ENCODE measurements at places on chromosomes 6 and 20.

GRCh38 chr6:43748765-43749164, 21.2 kb upstream of the VEGFA start:
- no peak for DNase-seq

- no peak for DNase-seq
Measured at GRCh38 chr6:17182961-17183360, 81.1 kb downstream of the STMND1 start.

- DNase-seq: no peak
Measured at GRCh38 chr6:6752129-6752528, 163.6 kb downstream of the LY86 start.

DNA sequence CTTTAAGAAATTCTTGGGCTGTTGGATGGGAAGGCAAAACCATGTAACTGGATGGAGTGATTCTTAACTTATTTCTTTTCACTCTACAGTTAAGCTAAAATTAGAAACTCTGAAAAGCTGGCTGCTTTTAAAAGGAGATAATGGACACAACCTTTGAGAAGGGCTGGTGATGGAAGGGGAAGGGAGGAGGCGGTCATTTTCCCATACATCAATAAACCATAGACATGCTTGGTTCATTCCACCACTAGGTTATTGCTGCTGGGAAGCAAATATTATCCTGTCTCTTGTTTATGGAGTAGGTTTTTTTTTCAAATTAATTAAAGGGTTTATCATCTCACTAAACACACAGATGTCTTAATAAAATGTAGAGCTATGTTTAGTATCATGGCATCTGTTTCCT, 76.2 kb downstream of the PLCB1 start:
- DNase-seq: no peak

DNA sequence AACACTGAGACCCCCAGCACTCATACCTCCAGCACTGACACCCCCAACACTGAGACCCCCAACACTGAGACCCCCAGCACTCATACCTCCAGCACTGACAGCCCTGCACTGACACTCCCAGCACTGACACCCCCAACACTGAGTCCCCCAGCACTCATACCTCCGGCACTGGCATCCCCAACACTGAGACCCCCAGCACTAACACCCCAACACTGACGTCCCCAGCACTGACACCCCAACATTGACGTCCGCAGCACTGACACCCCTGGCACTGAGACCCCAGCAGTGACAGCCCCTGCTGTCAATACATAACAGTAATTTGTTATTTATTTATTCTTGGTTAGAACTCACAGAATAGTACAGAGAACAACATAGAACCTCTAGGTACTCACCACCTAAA, 58.0 kb downstream of the ERMARD start:
- no peak for DNase-seq

GRCh38 chr6:148990403-148990802, 243.6 kb downstream of the UST start:
- DNase-seq: no peak

GRCh38 chr6:140661691-140662090, 1287.2 kb upstream of the CITED2 start:
- no peak for DNase-seq

- peak; percentile 16 for DNase-seq
Measured at GRCh38 chr6:44221291-44221960, 2.0 kb upstream of the SLC29A1 start.

Measured in NCI-H748 treated with DMSO at 0.1 percent for 48 hours (cell line).